ENCODE measurements at places on chromosomes 1 and 21.

GRCh38 chr1:88150330-88150729 lies 533.7 kb upstream of the PKN2 start:
- no peak for DNase-seq

- peak; percentile 61 for DNase-seq
These were observed 19.0 kb upstream of the PIGV start for GRCh38 chr1:26768755-26769154.

- DNase-seq = no peak
These were observed 2.7 kb downstream of the LCE1F start for GRCh38 chr1:152777510-152778137.

DNA sequence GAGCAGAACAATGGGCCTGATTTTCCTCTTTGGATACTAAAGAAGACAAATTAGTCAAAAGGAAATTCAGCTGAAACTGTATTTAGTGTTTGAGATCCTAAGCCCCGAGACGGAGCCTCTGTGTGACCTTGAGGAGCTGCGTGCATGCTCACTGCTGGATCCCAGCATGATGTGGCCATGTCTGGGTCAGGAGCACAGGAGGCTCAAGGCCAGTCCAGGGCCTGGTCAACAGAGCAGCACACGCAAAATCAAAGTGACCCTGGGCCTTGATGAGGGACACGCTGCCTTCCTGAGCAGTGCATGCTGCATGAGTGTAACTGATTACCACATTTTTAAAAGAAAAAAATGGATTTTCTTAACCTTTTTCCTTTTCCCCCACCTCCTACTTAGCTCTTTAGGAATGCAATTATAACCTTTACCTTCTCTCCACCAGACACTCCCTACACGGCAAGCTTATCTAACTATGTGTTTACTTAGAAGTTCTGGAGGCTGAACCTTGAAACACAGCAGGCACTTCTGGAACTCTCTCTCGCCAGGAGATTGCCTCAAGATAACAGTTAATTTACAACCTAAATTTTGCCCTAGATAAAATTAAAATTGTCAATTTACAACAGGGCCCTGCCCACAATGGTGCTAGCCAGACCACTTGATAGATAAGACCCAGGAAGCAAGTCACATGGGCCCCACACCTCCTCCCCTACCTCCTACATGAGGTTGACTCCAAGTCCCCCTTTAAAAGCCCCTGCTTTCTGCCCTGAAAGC lies 144.6 kb downstream of the LRIG2 start:
- no peak for DNase-seq

DNA sequence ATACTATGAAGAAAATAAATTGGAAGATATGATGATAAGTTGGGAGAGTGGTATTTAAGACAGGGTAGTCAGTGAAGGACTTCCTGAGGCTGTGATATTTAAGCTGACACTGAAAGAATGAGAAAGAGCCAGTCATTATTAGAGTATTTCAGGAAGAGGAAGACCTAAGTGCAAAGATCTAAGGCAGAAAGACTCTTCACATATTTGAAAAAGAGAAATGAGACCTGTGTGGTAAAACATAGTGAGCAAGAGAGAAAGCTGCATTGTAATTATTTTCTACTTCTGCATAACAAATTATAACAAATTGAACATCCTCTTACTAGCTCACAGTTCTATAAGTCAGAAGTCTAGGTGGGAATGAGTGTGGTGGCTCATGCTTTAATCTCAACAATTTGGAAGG lies 34.6 kb upstream of the DOCK7 start:
- no peak for DNase-seq

GRCh38 chr1:59296358-59297256 lies at the start of gene FGGY:
TSS of gene FGGY (plus strand) at chr1:59297094. CDS start at chr1:59321550, 24,456 bp downstream.
- peak; percentile 98 for DNase-seq

DNA sequence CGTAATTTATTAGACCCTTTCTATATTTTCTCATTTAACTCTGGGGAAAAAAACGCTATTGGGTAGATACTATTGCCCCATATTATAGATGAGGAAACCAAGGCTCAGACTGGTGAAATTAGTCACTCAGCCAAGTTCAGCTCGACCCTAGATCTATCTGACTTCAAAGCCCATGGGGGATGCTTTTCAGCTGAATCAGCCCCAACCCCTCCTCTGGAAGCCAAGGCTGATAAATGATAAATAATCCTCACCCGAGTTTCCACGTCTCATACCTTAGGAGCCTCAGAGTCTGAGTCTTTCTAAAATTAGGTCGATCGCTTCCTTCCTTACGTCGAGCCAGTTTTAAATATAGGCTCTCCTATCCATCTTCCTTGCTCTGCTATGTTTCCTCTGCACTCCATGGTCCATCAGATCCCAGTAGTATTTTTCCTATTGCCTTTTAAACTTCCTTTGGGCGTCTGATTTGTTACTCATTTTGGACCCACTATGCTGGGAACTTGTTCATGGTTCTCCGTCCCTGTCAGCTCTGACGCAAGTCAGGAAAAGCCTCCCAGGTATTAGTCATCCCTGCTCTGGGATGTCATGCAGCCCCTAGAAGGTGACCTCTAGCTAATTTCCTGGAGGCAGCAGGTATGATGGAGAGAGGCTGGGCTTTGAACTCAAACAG lies 122.8 kb downstream of the PLPP3 start:
- peak; percentile 45 for DNase-seq

- no peak for DNase-seq
These were observed 13.7 kb downstream of the MTHFR start for GRCh38 chr1:11792106-11792505.

DNA sequence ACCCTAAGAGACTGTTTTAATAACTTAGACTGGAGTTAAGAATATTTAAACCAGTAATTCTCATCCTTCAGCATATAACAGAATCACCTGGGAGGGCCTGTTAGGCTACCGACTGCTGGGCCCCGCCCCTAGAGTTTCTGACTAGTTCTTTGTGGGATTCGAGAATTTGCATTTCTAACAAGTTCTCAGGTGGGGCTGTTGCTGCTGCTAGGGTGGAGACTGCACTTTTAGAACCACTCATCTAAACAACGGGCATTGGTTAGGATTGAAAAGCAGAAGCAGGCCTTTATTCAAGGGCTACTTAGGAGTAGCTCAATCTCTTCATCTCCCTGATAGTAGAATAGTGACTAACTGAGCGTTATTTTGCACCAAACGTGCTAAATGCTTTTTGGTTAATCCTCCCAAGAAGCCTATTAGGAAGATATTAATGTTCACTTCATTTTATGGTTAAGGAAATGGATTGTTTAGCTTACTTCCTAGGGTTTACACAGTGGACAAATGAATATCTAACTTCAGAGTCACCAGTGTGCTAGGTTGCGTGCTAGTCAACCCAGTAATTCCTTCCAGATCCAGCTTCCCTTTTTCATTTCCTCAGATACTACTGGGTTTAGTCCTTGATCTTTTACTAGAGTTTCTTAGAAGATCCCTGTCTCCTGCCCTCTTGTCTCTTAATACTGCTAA lies 31.1 kb upstream of the UAP1 start:
- no peak for DNase-seq

DNA sequence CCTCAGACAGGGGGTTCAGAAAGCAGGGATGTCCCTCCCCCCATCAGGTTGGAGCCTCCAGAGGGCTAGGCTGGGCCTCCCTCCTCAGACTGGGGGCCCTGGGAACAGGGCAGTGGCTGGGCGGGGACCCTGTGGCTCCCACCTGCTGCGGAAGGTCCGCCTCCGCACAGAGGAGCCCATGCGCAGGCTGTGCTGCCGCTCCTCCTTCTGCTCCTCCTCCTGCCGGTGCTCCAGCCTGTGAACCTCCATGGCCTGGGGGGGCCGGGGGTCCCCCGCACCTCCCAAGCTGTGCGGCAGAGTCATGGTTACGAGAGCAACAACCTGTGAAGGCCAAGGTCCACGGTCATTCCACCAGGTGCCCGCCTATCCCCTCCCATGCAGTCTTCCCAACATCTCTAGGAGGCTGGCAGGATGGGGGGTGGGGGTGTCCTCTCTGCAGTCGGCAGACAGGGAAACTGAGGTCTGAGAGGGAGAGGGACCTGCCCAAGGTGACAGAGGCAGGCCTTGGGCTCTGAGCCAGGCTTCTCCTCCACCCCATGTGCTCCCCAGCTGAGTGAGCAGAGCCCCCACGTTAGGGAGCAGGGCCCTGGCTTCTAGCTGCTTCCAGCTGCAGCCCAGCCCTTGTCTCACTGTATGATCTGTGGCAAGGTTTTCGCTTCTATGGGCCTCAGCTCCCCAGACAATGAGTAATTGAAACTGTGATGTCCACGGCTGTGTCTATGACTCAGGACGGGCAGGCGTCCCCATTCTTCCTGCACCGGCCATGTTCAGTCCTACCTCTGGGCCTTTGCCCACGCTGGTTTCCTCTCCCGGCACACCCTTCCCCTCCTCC lies 3.4 kb downstream of the MYOM3 start:
- peak; percentile 89 for DNase-seq

DNA sequence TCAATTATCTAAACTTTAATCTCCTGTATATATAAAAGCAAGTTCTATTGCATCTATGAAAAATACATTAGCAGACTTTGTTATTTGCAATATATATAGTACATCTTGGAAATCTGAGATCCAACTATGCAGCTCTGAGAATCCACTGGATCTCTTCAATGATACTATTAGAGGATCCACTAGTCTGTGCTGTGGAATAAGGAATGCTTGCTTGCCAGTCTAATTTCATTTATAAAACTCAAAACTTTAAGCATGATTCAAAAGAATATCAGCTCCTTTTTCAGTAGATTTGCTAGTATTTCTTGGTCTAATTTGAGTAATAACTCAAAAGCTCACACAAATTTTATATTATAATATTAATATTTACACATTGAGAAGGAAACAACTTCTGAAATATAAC lies 115.1 kb downstream of the SPATA6 start:
- no peak for DNase-seq

DNA sequence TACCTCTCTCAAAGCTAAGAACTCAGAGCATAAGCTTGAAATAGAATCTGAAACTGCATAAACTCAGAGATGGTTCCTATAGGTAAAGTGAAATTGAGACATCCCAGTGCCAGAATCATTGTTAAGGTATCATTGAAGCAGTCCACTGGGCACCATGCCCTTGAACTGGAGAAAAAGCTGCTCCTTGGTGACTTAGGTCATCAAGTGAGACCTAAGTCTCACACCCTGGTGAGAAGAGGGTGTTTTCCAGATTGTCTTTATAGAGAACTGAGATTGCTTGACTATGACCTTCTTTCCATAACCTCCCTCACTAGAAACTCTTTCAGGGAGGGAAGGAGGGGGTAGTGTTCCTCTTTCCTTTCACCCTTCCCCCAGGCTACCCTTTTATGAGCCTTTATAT lies 9.4 kb upstream of the ATP6V1G3 start:
- no peak for DNase-seq

DNA sequence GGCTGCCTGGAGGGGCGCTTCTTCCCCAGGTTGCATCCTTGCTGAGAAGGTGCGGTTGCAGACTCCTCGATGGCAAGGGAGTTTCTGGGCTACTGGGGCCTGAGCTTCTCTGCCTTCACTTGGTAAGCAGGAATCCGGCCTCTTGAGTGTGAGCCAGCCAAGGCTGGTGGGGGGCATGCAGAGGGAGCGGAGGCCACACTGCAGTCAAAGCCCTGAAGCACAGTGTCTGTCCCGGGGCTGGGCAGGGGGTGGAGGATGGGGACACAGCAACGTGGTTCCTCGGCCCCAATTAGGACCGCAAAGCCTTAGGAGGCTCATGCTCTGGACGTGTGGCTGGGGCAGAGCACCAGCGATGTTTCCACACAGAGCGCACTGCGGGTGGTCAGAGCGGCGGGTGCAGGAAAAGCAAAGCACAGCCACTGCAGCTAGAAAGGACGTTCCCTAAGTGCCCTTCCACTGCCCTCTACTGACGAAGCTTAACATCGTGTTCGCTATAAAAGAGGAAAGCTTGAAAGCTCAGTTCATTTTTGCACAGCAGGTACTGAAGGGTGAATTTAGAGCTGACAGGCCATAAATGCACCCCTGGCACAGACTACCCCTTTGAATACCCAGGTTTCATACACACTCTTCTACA lies 60.7 kb upstream of the COG2 start:
- DNase-seq = no peak

DNA sequence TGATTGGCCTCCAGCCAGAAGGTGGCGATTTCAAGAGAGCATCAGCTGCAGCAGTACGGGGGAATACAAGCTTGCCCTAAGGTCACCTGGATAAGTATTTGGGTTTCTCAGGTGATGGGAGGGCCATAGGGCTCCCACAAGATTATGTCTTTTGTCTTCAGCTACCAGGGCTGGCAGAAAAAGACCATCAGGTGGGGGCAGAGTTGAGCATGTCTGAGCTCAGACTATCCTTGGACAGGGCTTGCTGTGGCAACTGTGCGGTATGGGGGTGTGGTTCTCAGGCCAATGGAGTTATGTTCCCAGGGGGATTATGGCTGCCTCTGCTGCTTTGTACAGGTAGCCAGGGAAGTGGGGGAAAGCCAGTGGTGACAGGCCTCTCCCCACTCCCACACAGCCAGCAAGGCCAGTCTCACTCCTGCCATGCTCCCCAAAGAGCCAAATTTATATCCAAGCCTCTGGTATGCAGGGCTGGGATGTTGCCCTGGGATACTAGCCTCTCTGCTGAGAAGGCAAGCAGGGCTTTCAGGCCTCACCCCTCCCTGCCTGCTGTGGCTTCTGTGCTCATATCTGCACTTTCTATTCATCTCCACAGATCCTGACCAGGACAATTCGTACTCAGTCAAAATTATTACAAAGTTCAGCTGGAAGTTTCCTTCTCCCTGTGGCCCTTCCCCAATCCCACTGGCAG lies 26.6 kb upstream of the CD84 start:
- no peak for DNase-seq

DNA sequence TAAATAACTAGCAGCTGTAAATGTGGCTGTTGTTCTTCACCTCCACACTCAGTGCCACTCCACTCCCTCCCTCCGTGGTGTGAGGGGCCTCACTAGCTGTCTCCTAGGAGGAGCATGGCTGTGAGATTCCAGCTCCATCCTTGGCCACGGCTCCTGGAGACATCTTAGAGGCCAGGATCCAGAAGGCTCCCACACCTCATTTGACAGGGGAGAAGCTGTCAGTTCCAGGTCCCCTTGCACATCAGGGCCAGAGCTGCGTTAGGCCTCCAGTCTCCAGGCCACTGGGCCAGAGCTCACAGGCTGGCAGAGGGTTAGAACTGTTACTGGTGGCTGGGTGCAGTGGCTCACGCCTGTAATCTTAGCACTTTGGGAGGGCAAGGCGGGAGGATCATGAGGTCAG lies 15.0 kb downstream of the PCSK9 start:
- no peak for DNase-seq

DNA sequence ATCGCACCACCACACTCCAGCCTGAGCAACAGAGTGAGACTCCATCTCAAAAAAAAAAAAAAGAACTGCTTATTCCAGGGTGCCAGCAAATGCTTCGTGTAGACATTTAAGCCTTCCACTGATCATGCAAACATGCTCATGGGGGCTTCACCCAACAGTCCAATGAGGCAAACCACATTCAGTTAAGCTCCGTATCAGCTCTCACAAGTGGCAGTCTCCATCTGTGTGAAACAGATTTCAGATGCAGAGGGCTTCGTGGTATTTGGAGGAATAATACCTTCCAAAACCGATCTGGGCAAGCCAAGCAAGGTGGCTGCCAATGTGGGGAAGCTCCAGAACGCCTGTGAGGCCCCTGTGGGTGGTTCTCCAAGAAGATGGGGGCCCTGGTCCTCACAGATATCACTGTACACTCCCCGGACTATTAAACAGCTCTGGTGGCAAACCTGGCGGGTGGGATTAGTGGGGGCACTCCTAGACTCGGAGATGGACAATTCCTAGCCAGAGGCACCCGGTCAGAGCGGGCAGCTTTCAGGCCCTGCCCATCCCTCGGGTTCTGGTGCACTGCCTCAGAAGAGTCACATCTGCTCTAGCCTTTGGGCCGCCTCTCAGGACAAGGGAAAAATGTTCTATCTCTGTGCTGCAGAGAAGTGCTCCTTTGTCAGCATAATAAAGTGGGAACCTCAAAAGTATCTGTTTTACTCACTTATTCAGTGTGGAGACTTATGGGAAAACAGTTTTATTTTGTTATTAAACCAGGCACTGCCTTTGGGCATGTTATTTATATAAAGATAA lies 10.2 kb downstream of the CREG1 start:
- DNase-seq = no peak
